ENCODE measurements at places on chromosomes 5 and 9. TPM values are rescaled to one million over a fixed set of nuclear protein-coding genes. Genes with fewer than 3 reads are reported as not detected.

PHF24 gene
- 0.30 TPM for total RNA-seq

TMC1 gene
- total RNA-seq: not detected

PCDHGA4 gene
- 0.72 TPM for total RNA-seq

GABRA1 gene
- not detected for total RNA-seq

C5orf52 gene
- total RNA-seq: not detected

OCLN gene
- total RNA-seq: 3.2 TPM

SLC25A2 gene
- total RNA-seq: 0.48 TPM

DNA sequence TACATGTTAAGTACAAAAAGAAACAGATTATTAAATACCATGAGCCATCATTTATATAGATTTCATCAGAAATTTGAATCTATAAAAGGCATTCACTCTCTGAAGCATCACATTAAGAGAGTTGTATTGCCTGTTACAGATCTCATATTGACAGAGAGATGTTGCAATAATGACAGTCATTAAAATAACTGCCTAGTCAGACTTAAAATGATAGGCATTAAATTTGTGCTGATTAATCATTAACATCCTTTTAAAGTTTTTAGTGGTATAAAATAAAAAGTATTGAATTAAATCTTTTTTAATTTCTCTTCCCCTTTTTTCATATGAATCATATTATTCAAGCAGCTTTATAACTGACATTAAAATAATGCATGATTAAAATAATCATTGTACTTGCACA lies 404.9 kb upstream of the FAM174A start:
- H3K4me3 ChIP-seq: no peak overlapping the region
- H3K36me3 ChIP-seq: no peaks in the 10 kb centered on the region
- H3K4me1 ChIP-seq: no peaks in the 10 kb centered on the region
- DNase-seq: no peak

DNA sequence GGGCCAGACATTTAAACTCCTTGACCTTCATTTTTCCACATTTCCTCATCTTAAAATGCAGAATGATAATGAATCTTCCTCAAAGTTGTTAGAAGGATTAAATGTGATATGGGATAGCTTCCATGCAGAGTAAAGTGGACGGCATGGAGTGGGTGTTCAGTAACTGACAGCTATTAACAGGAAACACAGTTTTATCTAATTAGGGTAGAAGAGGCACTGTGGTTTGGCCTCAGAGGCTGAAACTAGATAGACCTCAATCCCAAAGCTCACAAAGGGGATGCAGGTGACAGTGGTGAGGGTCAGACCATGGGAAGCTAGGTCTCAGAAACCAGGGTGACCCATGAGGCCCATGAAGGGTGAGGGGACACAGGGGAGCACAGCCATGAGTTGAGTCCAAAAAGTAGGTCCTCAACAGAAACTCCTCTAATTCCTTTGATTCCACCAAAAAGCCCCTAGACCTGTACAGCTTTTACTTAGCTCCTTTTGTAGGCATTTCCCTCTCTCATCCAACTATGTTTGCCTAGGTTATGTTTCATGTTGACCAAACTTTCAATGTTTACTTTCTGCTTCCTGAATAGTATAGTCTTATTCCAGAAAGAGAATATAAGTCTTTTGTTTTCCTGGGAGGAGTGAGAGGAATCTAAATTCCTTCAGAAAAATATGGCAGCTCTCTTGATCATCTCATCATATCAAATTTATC lies 27.9 kb upstream of the GLDC start:
- no peak overlapping the region for H3K27ac ChIP-seq
- no peak overlapping the region for H3K4me3 ChIP-seq
- DNase-seq: no peak
- H3K27me3 ChIP-seq: peaks cover 6% of the 10 kb centered on the region
- no peaks in the 10 kb centered on the region for H3K4me1 ChIP-seq

DNA sequence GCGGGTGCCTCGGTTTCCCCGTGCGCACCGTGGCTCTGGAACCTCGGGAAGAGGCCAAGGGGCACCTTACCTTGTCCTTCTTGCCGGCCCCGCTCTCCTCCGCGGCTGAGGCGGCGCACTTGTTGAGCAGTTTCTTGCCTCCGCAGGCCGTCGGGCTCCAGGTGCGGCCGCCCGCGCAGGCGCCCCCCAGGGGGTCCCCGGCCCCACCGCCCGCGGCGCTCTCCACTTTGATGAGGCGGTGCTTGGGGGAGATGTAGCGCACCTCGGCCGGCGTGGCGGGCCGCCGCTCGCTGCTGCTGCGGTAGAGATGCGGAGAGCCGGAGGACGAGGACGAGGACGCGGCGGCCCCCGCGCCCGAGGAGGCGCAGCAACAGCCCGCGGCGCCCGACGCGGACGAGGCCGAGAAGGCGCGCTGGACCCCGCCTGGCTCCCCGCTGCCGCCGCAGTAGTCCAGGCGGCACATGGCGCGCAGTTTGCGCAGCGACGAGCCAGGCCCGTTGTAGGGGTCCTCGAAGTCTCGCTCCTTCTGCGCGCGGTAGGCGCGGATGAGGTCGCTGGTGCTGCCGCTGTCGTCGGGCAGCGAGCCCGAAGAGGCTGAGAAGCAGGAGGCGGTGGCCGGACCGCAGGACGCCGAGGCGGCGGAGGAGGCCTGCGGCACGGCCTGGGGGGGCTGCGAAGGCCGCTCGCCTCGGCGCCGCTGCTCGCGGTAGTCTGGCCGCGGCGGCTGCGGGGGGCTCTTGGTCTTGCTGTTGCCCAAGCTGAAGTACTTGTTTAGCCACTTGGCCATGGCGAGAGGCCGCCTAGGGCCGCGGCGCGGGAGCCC lies 957 bp downstream of the SHB start:
- peak overlapping the region; percentile 87 for H3K4me3 ChIP-seq
- no peak overlapping the region for H3K27ac ChIP-seq
- no peaks in the 10 kb centered on the region for H3K36me3 ChIP-seq
- DNase-seq: no peak
- no peaks in the 10 kb centered on the region for H3K27me3 ChIP-seq

GRCh38 chr5:170923910-170924620 lies 62.2 kb downstream of the RANBP17 start:
- no peak for DNase-seq
- no peaks in the 10 kb centered on the region for H3K4me1 ChIP-seq
- no peak overlapping the region for H3K27ac ChIP-seq
- no peaks in the 10 kb centered on the region for H3K27me3 ChIP-seq
- H3K36me3 ChIP-seq: peaks cover 15% of the 10 kb centered on the region

- no peaks in the 10 kb centered on the region for H3K36me3 ChIP-seq
- H3K27ac ChIP-seq: no peak overlapping the region
- no peaks in the 10 kb centered on the region for H3K27me3 ChIP-seq
- no peak overlapping the region for H3K4me3 ChIP-seq
Measured at GRCh38 chr5:72790186-72790585, 26.3 kb upstream of the TNPO1 start.

DNA sequence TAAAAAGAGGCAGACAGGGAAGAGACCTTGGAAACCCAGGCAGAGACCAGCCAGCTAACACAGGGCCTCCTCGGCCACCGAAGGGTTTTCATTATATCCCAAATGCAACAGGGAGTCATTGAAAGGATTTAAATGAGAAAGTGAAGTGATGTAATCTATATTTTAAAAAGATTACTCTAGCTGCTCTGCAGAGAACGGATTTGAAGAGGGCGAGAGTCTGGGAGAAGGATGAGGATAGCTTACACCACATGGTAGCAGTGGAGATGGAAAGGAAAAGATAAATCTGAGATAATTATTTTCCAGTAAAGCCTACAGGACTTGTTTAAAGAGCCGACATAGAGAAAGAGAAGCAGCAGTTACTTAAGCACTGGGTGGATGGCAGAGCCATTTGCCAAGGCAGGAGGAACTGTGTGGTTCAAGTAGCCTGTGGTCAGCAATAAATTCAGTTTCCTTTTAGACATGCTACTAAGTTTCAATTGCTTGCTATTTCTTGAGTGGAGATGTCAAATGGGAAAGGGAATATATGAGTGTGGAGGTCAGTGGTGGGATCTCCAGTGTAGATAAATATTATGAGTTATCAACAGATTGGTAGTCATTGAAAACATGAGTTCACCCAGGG lies 9.3 kb downstream of the FBN2 start:
- H3K36me3 ChIP-seq: peaks cover 39% of the 10 kb centered on the region
- peaks cover 52% of the 10 kb centered on the region for H3K4me1 ChIP-seq
- H3K27ac ChIP-seq: peak overlapping the region; percentile 42

DNA sequence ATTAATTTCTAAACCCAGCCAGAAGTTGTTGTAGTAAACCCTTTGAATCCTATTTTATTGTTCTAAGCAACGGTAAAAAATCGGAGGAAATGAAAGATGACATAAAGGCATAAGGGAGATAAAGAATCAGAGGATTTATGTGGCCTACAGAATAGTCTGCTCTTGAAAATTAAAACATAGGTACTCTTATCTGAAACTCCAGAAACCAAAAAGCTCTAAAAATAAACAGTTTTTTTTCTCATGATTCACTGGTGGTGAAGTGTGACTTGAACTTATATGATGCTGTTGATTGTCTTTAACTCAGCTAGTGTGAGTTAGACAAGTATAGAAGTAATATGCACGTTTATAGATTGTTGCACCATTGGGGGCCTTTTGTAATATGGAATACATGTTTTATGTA lies 80.3 kb downstream of the HSD17B4 start:
- peaks cover 4% of the 10 kb centered on the region for H3K4me1 ChIP-seq
- no peak overlapping the region for H3K27ac ChIP-seq
- DNase-seq: no peak
- H3K27me3 ChIP-seq: no peaks in the 10 kb centered on the region

GRCh38 chr9:16361118-16361517 lies 509.4 kb downstream of the BNC2 start:
- H3K36me3 ChIP-seq: peaks cover 1% of the 10 kb centered on the region
- no peak overlapping the region for H3K27ac ChIP-seq
- DNase-seq: no peak
- H3K4me1 ChIP-seq: no peaks in the 10 kb centered on the region

DNA sequence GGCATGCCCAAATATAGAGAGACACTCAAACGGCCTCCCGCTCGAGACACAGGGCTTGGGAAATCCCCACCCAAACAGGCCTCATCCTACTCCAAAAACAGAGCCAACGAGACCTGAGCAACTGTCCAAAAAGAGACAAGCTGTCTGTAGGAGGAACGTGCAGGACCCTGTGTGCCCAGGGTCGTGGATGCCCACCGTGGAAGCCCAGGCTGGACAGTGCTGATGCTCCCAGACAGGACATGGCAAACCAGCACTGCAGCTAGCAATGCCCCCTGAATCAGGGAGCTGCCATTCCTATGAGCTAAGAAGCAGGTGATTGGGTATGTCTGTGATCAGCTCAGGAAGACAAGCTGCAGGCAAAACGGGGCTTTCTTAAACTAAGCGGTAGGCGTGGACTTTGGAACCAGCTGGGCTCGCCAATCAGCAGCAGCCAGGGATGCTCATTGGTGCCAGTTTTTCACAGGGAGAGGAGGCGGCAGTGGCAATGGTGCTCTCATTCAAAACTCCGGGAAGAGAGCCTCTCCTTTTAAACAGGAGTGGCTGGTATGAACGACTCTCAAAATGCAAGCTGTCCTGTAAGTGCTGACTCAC lies 113.1 kb upstream of the IRX2 start:
- peak overlapping the region; percentile 27 for H3K27ac ChIP-seq
- no peaks in the 10 kb centered on the region for H3K36me3 ChIP-seq
- H3K4me3 ChIP-seq: no peak overlapping the region
- no peak for DNase-seq
- no peaks in the 10 kb centered on the region for H3K4me1 ChIP-seq

DNA sequence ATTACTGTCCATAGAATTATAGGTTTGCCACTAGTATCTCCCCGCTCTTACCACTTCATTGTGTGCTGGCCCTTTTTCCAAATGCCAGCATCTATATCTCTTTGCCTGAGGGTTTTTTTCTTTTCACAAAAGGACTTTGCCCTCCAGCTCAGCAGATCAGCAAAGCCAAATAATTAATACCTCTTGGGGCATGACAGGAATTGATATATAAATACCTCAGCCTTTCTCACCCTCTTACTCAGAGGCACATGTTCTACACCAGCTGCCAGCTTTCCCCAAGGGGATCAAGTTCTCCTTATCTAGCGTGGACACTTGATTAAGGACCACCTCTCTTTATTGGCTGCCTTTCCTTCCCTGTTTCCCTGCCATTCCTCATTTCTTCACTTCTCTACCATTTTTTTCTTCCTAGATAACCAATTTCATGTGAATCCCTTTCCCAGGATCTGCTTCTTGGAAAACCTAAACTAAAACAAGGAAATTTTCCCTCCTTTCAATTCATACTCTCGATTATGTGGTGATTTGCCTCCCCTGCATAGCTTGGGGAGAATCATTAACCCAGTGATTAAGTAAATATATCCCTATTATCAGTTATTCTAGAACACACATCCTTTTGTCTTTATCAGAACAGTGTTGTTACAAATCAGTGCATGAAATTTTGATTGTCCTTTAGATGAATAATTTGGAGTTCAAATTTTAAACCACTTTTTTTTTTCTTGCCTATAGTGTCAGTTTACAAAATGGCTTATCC lies 6.9 kb upstream of the NUDT12 start:
- no peak overlapping the region for H3K4me3 ChIP-seq
- DNase-seq: no peak
- H3K27me3 ChIP-seq: no peaks in the 10 kb centered on the region
- H3K4me1 ChIP-seq: peaks cover 11% of the 10 kb centered on the region

DNA sequence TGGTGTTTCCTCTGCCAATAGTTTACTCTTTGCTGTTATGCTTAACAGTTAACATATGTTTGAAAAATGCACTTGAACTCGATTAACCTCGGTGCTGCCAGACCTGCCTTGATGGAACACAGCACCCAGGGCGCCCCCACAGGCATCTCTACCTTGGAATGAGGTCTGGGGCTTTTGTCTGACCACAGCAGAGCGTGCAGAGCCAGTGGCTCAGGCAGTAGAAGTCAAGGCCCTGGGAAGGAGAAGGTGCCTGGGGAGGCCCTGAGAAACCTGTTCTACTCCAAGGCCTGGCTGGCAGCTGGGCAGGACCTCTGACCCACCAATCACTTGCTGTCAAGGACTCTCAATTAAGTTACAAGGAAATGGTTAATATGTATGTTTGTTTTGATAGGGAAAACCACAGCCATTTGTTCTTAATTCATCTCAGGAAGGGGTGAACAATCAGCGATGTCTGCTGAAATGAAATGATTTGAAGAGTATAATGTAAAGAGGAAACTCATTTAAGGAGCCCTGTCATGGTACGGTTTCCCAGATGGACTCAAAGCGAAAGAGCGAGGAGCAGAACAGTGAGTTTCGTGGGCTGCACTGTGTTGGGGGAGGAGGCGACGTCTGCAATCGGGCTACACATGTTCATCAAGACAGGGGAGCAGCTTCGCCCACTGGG lies 21.9 kb downstream of the MACROH2A1 start:
- H3K4me1 ChIP-seq: peaks cover 48% of the 10 kb centered on the region
- H3K4me3 ChIP-seq: no peak overlapping the region
- peak overlapping the region; percentile 63 for H3K27ac ChIP-seq
- H3K27me3 ChIP-seq: no peaks in the 10 kb centered on the region
- H3K36me3 ChIP-seq: peaks cover 11% of the 10 kb centered on the region

GRCh38 chr5:166883016-166883415 lies 1408.4 kb upstream of the WWC1 start:
- no peaks in the 10 kb centered on the region for H3K27me3 ChIP-seq
- no peaks in the 10 kb centered on the region for H3K36me3 ChIP-seq
- no peak overlapping the region for H3K27ac ChIP-seq
- no peak overlapping the region for H3K4me3 ChIP-seq
